Activated naive CD4-positive, alpha-beta T cell treated with Interleukin-2 at 50 U/mL for 16 hours (primary cell): ENCODE measurements at places on chromosomes 11 and 22.

DNA sequence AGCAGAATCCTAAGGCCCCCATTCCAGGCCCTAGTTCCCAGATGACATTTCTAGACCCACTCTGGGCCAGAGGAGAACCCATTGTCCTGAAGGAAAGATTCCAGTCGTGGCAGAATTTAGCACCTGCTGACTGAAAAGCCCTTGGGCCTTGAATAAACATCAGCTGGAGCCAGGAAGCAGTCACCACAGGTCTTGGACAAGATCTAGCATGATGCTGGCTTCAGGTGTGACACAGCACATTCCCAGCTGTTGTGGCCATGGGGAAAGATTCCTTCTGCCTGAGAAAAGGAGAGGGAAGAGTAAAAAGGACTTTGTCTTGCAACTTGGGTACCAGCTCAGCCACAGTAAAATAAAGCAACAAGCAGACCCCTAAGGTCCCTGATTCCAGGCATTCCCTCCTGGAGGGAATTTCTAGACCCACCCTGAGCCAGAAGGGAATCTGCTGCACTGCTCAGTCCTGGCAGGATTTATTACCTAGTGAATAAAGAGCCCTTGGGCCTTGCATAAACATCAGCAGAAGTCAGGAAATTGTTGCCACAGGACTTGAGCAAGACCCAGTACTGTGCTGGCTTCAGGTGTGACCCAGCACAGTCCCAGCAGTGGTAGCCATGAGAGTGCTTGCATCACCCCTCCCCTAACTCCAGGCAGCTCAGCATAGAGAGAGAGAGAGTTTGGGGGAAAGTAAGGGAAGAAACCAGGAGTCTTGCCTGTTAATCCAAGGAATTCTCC is 42.5 kb upstream of the PAMR1 start:
- DNase-seq: no peak

GRCh38 chr11:44030996-44031395 is 16.8 kb upstream of the ACCSL start:
- no peak for DNase-seq

- no peak for DNase-seq
Observed at GRCh38 chr11:41289408-41289807, 170.0 kb downstream of the LRRC4C start.

- DNase-seq: no peak
Observed at GRCh38 chr22:35703861-35704584, 13.6 kb upstream of the APOL5 start.

DNA sequence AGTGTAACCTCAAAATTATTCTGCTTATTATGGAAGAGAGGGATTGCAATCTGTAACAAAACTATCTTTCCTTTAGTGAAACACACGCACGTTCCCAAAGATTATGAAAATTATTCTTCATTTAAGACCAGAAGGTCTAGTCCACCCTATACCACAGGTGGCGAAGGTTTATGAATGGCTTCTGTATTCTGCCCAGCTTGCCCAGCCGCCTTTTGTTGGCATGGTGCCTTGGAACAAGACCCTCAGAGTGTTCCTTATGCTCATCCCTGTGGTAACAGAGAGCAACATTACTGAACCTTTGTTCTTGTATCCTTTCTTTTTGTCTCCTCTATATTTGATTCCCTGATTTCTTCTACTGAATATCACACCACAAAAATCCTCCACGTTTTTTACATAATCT is 116.4 kb downstream of the FAR1 start:
- no peak for DNase-seq

- DNase-seq: no peak
Observed at GRCh38 chr11:61575886-61576861, 4.7 kb downstream of the SYT7 start.

DNA sequence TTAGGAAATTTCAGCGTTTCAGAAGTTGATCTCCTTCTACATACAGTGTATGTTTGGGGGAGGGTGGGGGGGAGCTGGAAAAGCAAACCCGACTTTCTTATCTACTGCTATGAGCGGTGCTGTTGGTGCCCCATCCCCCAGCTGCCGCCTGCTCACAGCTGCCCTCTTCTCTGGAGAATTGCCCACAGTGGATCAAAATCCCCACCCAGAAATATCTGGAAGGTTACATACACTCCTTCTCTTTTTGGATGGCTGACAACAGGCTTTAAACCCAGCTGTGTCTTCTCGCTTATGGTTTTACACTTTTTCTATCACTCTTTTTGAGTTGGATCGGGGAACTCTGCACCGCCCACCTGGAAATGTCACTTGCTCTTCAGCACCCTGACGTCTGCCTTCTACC is 56.4 kb downstream of the DHCR7 start:
- DNase-seq: no peak

GRCh38 chr11:122646549-122647340 is 8.8 kb upstream of the UBASH3B start:
- DNase-seq: no peak

DNA sequence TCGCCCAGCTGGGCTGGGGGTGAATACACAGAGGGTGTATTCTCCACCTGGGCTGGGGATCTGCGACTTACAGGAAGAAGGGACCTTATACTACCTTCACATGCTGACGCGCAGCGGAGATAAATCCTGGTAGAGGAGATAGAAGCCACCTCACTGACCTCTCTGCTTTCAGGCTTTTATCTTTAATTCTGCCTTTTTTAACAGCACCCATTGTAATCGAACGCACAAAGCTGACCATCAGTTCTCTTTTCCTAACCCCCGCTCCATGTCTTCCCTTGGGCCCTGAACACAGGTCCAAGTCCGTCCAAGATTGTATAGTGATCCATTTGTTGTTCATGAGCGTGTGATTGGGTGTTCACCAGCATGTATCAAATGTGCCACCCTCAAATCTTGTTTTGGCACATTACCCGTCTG is 664 bp upstream of the LAMTOR1 start:
- DNase-seq: no peak

- no peak for DNase-seq
Observed at GRCh38 chr11:122068837-122069236, 47.2 kb downstream of the BLID start.

DNA sequence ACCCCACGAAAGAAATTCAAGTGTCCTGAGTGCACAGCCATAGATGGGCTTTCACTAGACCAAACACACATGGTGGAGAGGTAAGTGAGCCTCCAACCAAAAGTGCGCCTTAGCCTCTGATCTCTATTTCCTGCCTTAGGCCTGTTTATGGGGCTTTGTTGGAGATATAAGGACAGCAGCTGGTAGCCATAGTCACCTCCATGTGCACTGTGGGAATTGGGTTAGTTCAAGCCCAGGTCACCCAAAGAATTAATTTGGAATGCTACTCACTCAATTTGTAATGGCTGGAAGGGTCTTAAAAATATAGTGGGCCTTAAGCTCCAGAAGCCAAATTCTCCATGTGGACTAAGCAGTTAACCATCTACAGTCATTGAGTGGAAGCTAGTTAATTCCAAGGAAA is 73.6 kb downstream of the ALX4 start:
- no peak for DNase-seq

DNA sequence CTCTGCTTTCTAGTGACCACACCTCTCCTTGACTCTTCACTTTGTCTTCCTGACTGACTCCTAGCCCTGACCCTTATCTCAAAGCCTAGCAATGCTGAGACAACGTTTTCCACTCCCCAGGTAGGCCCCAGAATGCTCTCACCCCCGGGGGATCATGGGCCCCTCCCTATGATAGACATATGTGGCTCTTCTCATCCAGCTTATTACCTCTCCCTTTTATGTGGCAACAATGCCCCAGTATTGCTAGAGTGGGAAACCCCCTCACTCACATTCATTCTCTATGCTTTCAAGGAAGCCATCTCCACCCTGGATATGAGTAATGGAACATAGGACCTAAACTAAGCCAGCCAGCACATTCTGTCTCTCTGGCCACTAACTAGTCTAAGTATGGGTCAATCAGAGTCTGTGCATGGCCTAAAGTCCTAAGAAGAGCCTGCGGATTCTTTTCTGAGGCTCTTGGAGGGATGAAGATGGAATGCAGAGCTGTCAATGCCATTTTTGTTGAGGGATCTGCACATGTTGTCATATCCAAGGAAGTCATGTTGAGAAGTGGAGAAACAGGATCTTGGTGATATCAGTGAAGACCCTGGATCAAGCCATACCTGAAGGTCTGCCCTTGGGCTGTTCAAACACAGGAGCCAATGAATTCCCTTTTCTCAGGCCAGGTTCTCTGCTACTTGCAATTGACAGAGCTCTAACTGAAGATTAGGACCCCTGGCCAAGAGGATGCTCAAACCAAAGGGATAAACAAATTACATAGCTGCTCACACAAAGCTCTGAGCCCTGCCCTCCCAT is 79.8 kb upstream of the GRK3 start:
- DNase-seq: no peak

DNA sequence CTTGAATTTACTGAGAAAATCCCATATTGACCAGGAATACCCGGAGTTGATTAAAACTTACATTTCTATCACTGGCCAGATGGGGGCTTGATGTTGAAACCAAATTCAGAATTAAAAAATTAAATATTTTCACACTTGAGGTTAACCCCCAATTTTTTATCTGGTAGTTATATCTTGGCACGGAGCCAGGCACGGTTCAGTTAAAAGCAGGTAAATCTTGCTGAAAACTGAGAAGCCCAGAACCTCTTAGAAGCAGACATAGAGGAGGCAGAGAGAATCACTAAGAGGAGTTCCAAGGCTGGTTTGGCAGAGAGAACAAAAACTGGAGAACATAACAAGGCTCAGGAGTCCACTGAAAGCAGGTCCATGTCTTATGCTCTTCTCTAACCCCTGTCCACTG is 77.7 kb downstream of the USP35 start:
- no peak for DNase-seq

DNA sequence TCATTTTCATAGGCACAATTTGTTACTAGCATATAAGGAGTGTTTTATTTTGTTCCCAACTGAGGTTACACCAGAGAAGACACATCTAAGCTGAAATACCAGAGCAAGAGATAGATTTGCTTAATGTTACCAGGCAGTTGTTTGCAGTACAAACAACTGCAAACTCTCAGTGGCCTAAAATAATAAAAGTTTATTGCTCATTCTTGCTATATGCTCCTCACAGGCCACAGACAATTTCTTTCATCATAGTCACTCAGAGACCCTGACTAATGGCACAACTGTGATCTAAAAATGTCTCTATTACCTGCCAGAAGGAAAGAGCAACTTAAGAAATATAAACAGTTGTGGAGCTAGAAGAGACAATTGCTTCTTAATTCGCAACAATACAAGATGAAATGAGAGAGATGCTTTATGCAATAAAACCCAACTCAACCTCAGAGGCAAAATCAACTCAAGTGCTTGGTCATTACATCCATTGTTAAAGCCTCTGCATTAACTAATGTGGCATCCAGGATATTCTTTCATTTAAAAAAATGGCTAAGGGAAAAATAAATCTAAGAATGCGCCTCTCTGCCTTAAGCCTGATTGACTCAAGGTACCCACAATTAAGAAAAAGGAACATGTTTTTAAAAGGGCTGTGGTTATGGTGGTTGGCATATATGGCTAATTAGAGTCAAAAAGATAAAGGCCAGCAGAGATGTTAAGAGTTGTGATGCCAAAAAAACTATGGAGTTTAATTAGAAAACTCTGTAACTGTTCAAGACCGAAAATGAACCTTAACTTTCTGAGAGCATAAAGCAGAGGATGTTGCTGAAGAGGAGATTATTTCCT is 103.7 kb downstream of the CD44 start:
- no peak for DNase-seq

- DNase-seq: no peak
Observed at GRCh38 chr11:69808667-69809086, 10.5 kb downstream of the FGF3 start.

DNA sequence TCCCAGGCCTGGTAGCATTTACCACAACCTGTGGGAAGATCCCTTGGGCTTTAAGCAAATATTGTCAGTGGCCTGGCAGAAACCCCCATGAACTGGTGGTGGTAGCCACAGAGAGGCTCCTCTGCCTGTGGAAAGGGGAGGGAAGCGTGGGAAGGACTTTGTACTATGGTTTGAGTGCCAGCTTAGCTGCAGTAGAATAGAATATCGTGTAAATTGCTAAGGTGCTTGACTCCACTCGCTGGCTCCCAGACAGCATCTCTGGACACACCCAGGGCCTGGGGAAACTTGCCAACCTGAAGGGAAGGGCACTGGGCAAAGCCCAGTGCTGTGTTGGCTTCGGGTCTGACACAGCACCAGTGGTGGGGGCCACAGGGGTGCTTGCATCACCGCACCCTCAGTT is 52.6 kb downstream of the XRRA1 start:
- no peak for DNase-seq

DNA sequence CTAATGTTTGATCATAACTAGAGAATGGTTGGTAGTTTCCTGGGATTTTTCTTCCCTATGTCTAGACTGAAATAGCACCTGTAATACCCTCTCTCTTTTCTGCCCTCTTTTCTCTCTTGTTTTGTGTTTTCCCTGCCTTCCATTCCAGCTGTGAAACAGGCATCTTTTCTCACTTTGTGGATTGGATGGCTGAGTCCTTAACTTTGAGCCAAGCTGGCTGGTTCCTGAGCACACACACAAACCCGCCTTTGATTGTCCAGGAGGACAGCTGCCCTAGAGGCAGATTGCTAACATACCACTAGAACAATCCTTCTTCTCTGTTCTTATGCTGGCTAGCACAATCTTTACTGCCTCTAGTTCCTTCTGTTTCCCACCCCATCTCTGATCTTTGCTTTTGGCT is 17.7 kb downstream of the CTNND1 start:
- DNase-seq: no peak
